ENCODE measurements at places on chromosomes 5 and 9. TPM values are rescaled to one million over a fixed set of nuclear protein-coding genes. Genes with fewer than 3 reads are reported as not detected.
A peak's percentile ranks its signal among the peaks of the same experiment; 100 is the strongest.

DNA sequence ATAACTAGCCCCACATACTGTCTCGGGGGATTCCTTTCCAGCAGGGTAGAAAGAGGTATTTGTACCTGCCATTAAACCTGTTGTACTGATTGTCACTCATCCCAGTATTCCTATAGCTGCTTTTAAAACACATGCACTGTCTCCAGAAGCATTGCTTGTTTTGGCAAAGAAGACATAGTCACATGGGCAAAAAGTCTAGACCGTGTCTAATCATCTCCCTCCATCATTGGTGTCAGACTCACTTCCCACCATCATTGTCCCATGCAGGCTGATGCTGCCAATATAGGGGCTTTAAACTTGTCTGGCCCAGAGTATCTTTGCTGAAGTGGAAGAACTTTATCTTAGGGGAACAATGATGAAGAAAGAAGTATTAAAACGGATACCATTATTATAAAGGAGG lies 12.6 kb downstream of the DNAJC21 start:
- no peaks in the 10 kb centered on the region for H3K27me3 ChIP-seq
- no peak overlapping the region for H3K4me3 ChIP-seq
- no peak overlapping the region for H3K27ac ChIP-seq
- peaks cover 6% of the 10 kb centered on the region for H3K4me1 ChIP-seq

Gene TYRP1
- 0.28 TPM for total RNA-seq

Gene TAF11L11
- not detected for total RNA-seq

Gene DDX41
- total RNA-seq, result 78.6 TPM

Gene BARHL1
- total RNA-seq, result not detected

DNA sequence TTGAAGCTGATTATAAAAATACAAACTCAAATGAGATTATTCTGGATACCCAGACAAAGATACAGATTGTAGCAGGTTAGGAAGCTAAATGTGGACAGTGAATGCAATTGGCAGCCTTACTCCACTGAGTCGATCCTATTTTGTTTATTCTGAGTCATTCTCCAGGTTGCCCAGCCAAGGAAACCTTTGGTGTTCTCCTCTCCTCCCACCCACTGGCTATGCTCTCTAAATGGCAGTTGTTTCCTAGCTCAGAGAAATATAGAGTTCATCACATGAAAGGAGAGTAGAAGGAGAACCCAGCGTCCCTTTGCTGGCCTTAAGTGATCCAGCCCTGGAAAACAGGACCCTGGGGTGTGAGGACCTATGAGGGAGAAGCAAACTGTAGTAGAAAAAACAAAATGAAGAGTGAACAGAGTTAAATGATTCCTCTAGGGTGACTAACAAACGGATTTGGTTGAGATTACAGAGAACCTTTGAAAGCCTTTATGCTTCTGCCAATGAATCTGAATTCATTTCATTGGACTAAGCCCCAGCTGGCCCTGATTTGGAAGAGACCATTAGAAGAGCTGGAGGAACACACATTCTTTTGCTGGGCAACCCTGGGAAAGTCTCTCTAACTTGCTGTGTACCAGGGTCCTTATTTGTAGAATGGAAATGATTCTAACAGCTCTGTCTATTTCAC lies 95.1 kb downstream of the BRINP1 start:
- H3K27ac ChIP-seq, result no peak overlapping the region
- no peaks in the 10 kb centered on the region for H3K36me3 ChIP-seq
- H3K4me1 ChIP-seq, result no peaks in the 10 kb centered on the region
- no peaks in the 10 kb centered on the region for H3K27me3 ChIP-seq

Gene SMIM3
- total RNA-seq, result 9.0 TPM

- peaks cover 6% of the 10 kb centered on the region for H3K4me1 ChIP-seq
- no peak overlapping the region for H3K27ac ChIP-seq
- peak; percentile 78 for DNase-seq
These were observed 49.0 kb downstream of the PSD2 start for GRCh38 chr5:139844472-139845145.

Gene HTR1A
- not detected for total RNA-seq

DNA sequence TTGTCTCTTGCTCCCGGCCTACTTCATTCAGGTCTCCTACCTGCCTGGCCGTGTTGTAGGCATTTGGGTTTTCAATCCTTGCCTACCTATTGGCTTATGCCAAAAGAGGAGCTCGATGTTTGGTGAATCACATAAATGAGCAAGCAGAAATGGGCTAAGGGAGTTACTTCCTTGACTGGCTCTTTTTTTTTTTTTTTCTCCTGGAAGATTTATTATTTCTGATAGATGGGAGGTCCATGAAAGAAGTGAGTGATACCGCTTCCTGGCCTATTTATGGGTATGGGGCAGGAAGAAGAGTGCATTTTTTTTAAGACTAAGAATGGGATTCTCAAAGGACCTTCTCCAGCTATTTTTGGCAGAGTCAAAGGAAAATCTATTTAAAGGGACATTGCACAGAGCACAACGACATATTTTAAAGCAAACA lies 294.1 kb downstream of the ARHGAP26 start:
- H3K4me1 ChIP-seq, result peaks cover 69% of the 10 kb centered on the region
- peak overlapping the region; percentile 14 for H3K4me3 ChIP-seq
- no peak for DNase-seq
- H3K27me3 ChIP-seq, result no peaks in the 10 kb centered on the region
- H3K36me3 ChIP-seq, result peaks cover 3% of the 10 kb centered on the region
- peak overlapping the region; percentile 82 for H3K27ac ChIP-seq

DNA sequence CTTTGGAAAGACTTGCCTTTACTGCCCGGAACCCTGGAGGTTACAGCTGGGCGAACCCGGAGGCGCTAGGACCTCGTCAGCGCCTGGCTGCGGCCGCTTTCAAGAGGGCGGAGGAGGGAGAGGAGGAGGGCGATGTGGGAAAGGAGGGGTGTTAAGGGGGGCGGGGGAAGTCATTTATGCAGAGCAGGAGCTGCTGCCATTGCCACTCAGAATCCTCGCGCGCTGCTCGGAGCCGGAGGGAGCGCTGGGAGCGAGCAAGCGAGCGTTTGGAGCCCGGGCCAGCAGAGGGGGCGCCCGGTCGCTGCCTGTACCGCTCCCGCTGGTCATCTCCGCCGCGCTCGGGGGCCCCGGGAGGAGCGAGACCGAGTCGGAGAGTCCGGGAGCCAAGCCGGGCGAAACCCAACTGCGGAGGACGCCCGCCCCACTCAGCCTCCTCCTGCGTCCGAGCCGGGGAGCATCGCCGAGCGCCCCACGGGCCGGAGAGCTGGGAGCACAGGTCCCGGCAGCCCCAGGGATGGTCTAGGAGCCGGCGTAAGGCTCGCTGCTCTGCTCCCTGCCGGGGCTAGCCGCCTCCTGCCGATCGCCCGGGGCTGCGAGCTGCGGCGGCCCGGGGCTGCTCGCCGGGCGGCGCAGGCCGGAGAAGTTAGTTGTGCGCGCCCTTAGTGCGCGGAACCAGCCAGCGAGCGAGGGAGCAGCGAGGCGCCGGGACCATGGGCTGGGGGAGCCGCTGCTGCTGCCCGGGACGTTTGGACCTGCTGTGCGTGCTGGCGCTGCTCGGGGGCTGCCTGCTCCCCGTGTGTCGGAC lies at the start of gene PCSK5:
Gene PCSK5, plus strand, starts transcription at position 202 of the 805 bp plus-strand sequence. Its CDS starts 509 bp downstream, at position 711.
- peak; percentile 95 for DNase-seq
- H3K27ac ChIP-seq, result peak within 1 kb of the TSS; percentile 81
- peak within 1 kb of the TSS; percentile 86 for H3K4me3 ChIP-seq
- no peaks in the 10 kb centered on the region for H3K36me3 ChIP-seq
- H3K4me1 ChIP-seq, result peaks cover 50% of the 10 kb centered on the region

DNA sequence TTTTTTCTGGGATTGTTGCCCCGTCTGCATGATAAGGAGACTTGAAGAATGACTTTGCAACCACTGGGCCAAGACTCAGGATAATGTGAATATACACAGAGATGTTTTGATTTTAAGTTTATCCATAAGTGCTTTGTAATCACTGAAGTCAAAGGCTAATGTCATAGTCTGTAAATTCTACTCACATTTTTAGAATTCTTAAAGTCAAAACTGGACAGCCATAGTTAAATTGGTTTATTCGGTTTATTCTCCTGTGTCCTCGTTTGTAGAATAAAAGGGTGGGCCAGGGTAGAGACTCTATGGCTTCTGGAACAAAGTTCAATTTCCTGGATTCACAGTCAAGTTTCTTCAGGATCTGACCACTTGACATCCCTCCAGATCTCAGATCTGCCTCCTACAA lies 327.7 kb upstream of the TNC start:
- H3K27me3 ChIP-seq, result no peaks in the 10 kb centered on the region
- no peak for DNase-seq
- H3K36me3 ChIP-seq, result no peaks in the 10 kb centered on the region
- no peak overlapping the region for H3K4me3 ChIP-seq

DNA sequence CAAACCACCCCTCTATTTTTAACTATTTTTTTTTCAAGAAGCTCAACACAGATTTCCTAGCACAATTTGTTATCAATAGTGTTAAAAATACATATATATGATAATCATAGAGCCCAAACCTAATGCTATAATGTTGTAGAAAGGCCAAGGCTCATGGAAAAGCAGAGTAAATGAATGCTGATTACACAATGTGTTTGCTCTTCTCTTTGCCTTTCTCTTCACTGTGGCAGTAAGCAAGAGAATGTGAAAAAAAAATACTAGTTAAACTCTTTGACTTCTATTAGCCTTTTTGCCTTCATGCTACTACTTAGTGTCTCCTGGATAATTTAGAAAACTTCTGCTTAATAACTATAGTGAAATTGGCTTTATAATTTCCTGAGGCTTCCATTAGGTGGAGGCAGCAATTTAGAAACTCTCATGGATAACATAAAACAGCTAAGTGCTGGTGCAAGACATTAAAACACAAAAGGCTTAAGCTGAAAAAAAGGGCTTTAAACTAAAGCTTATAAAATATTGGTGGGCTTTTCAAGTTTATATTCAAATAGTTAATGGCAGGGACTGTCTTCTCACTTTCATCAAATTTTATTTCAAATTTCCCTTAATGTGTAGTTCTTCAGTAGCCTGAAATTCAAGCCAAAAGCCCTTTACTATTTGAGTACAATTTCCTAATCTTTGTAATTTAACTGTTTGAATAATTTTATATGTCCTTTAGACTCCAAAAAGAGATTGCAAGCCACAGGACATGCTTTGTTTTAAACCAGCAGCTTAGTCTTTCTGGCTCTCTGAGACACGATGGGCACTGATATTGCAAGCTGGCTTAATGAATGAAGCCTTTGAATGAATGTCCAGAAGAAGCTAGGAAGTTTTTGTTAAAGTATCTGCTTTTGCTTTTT lies 2031.8 kb upstream of the CDH6 start:
- H3K27me3 ChIP-seq, result peaks cover 16% of the 10 kb centered on the region
- no peak overlapping the region for H3K27ac ChIP-seq
- DNase-seq, result no peak
- no peaks in the 10 kb centered on the region for H3K4me1 ChIP-seq
- H3K4me3 ChIP-seq, result no peak overlapping the region

- peaks cover 2% of the 10 kb centered on the region for H3K27me3 ChIP-seq
- H3K27ac ChIP-seq, result peak overlapping the region; percentile 94
- H3K4me3 ChIP-seq, result peak overlapping the region; percentile 62
- H3K36me3 ChIP-seq, result peaks cover 7% of the 10 kb centered on the region
- no peak for DNase-seq
These were observed 40.9 kb downstream of the CACNA1B start for GRCh38 chr9:137918331-137919094.

DNA sequence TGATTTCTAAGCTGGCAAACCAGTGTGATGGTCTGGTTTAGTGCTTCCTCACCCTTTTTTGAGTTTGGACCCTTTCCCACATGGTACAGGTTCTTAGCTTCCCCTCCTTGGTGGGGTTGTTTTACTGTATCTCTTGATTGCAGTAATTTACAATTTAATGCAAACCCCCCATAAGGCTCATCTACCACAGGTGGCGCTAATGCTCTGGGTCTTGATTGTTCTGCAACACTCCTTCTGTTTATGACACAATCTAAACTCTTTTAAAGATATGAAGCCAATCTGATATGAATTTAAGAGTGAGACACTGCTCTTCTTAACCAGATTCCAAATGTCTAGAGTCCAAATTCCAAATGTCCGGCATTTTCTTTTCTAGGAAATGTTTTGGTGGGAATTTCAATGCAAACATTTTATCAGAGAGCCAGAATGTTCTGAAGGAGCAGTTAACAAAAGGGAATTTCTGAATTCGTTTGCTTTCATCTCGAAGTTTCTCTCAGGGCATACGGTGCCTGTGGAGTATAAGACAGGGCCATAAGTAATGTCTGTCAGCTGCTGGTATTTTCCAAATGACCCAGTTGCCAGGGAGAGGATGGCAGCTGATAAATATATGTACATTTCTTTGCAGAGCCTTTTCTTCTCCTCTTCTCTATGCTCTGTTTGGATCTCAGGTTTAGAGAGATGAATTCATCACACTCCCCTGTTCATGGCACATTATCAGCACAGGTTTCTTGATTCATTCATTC lies 246.8 kb downstream of the ARHGAP26 start:
- DNase-seq, result no peak
- H3K27me3 ChIP-seq, result no peaks in the 10 kb centered on the region
- peaks cover 4% of the 10 kb centered on the region for H3K4me1 ChIP-seq
- H3K27ac ChIP-seq, result no peak overlapping the region

DNA sequence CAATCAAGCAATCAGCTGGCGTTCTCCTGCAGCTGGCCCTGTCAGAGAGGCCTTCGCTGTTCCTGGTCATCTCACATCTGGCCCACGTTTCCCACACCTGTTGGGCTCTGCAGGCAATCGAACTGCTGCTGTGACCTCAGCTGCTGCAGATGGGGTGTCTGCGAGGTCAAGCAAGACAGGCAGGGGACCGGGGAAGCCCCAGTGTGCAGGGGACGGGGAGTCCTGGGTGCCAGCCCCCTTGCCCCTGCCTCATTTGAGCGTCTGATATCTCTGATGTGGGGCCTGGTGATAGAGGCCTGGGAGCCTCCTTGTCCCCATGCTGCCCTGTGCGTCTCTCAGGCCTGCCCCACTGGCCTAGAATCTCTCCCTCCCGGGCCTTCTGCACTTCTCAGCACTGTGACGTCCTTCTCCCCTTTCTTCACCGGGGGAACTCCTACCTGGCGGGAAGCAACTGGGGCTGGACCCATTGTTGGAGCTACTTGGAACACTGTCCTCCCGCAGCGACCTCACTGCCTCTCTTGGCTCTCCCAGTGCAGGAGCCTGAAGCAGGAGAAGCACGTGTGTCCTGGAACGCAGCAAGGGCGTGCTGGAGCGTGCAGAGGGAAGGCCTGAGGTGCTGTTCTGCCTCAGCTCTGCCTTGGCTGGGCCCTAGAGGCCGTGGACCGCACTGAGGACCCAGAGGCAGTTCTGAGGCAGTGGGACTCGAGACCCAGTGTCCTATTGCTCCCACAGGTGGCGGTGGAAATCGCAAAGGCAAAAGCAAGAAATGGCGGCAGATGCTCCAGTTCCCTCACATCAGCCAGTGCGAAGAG lies 3.9 kb downstream of the GRK6 start:
- peaks cover 19% of the 10 kb centered on the region for H3K4me1 ChIP-seq
- H3K27me3 ChIP-seq, result no peaks in the 10 kb centered on the region
- peak; percentile 64 for DNase-seq
- peaks cover 8% of the 10 kb centered on the region for H3K36me3 ChIP-seq
- H3K4me3 ChIP-seq, result no peak overlapping the region

- H3K27me3 ChIP-seq, result no peaks in the 10 kb centered on the region
- no peak overlapping the region for H3K27ac ChIP-seq
- no peaks in the 10 kb centered on the region for H3K36me3 ChIP-seq
- no peak overlapping the region for H3K4me3 ChIP-seq
- DNase-seq, result no peak
These were observed 129.1 kb upstream of the ZNF462 start for GRCh38 chr9:106733828-106734380.

Gene LRRC19
- total RNA-seq, result not detected

- H3K4me3 ChIP-seq, result no peak overlapping the region
- H3K27ac ChIP-seq, result no peak overlapping the region
- DNase-seq, result no peak
- no peaks in the 10 kb centered on the region for H3K4me1 ChIP-seq
- no peaks in the 10 kb centered on the region for H3K36me3 ChIP-seq
These were observed 8.4 kb downstream of the PLPP7 start for GRCh38 chr9:131297903-131298302.
